ENCODE measurements at places on chromosomes 11 and 22. TPM values are rescaled to one million over a fixed set of nuclear protein-coding genes. Genes with fewer than 3 reads are reported as not detected.

Gene CENPM
- 1.5 TPM for total RNA-seq

Gene MCHR1
- 1.2 TPM for total RNA-seq

Gene SLC22A9
- total RNA-seq = not detected

Gene NTM
- 2.9 TPM for total RNA-seq

Gene PKP3
- total RNA-seq = 0.32 TPM

Gene XBP1
- 71.8 TPM for total RNA-seq

Gene ATM
- 24.9 TPM for total RNA-seq

Gene SLC22A25
- not detected for total RNA-seq

Gene CEND1
- not detected for total RNA-seq

Gene ABTB2
- 14.3 TPM for total RNA-seq

Gene NAP1L4
- total RNA-seq = 168 TPM

Gene CHEK1
- 2.0 TPM for total RNA-seq

Gene ANGPTL5
- 1.5 TPM for total RNA-seq

Gene RTCB
- 37.6 TPM for total RNA-seq

Gene GP1BB
- not detected for total RNA-seq

Gene ACTN3
- total RNA-seq = not detected

Gene THY1
- 1.8 TPM for total RNA-seq

Gene C22orf42
- total RNA-seq = not detected

Gene MPEG1
- total RNA-seq = 18.3 TPM

Gene WT1
- total RNA-seq = 3.1 TPM

Gene SPINDOC
- 11.9 TPM for total RNA-seq
